Large intestine (tissue), 12 donors: ENCODE measurements at places on chromosomes 3 and 15. TPM values are rescaled to one million over a fixed set of nuclear protein-coding genes. Genes with fewer than 3 reads are reported as not detected.

- H3K36me3 ChIP-seq = no peaks in the 10 kb centered on the region
- H3K4me3 ChIP-seq = no peak overlapping the region
- H3K27me3 ChIP-seq = no peaks in the 10 kb centered on the region
- H3K27ac ChIP-seq = no peak overlapping the region
Observed at GRCh38 chr15:27094235-27094634, 123.3 kb downstream of the GABRG3 start.

- no peak overlapping the region for H3K4me3 ChIP-seq
- peaks cover 9% of the 10 kb centered on the region for H3K4me1 ChIP-seq
- H3K36me3 ChIP-seq = no peaks in the 10 kb centered on the region
Observed at GRCh38 chr3:134640378-134640777, 10.4 kb downstream of the KY start.

DNA sequence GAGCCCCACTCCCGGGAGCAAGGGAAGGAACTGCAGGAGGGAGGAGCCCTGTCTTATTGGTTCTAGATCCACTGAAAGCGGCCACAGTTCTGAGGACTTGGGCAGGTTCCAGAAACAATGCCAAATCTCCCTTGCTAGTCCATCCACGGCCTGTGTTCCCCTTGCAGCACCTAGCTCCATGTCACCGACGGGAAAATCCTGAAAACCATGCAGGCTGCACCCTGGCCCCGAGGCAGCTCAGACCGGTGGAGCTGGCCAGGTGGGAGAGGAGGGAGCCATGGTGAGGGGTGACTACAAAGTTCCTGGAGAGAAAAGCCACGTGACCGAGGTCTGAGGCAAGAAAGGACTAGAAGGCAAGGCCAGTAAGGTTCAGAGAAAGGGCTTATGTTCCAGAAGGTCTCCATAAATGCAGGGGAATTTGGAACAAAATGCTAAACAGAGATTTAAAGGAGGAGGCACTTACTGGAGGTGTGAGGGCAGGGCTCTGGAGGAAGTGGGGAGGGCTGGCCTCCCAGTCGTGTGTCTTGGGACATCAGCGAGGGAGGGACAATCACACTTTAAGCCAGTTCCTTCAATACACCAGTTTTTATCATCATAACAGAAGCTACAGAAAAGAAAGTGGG is 5.4 kb downstream of the MGLL start:
- no peak overlapping the region for H3K4me3 ChIP-seq
- DNase-seq = no peak
- peak overlapping the region; percentile 96 for H3K27ac ChIP-seq
- peaks cover 5% of the 10 kb centered on the region for H3K36me3 ChIP-seq

The MKRN2OS gene
- polyA plus RNA-seq = 5.1 TPM

GRCh38 chr15:62648954-62649353 is 393.6 kb upstream of the TPM1 start:
- DNase-seq = peak; percentile 35
- no peak overlapping the region for H3K27ac ChIP-seq
- H3K4me1 ChIP-seq = no peaks in the 10 kb centered on the region
- no peak overlapping the region for H3K4me3 ChIP-seq

- H3K4me1 ChIP-seq = no peaks in the 10 kb centered on the region
- no peaks in the 10 kb centered on the region for H3K36me3 ChIP-seq
- DNase-seq = peak; percentile 24
- H3K4me3 ChIP-seq = peak within 1 kb of the TSS; percentile 30
- peaks cover 38% of the 10 kb centered on the region for H3K27me3 ChIP-seq
Observed at GRCh38 chr3:79767905-79768267, at the start of gene ROBO1. TSS of gene ROBO1 (minus strand) at chr3:79767998.

DNA sequence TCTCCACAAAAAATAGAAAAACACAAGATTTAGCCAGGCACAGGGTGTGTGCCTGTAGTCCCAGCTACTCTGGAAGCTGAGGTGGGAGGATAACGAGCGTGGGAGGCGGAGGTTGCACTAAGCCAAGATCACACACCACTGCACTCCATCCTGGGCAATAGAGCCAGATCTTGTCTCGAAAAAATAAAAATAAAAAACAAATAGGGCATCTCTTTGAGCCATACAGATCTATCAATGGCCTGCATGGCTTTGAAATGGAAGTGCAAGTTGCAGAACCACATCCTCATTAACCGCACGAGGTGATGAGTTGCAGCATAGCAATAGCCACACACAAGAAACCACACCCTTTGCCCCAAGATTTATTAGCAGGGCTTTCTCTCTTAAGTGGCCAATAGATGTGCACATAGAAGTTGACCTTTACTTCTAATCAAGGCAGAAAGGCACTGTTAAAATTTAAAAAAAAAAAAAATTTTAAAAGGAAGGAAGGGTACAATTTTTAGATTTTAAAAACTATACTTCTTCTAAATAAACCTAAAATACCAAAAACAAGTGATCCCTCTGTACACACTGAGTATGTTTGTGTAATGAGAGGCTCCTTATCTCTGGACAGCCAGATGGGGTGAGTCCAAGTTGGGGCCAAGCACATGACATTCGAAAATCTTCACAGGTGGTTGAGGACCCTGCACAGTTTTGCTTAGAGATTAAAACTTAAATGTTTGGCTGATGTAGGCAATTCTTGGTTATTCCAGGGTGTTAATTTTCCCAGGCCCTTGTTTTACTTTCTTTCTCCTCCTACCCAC is 53.4 kb downstream of the FILIP1L start:
- no peak overlapping the region for H3K4me3 ChIP-seq
- DNase-seq = peak; percentile 53
- H3K27ac ChIP-seq = no peak overlapping the region
- no peaks in the 10 kb centered on the region for H3K36me3 ChIP-seq
- H3K4me1 ChIP-seq = peaks cover 4% of the 10 kb centered on the region
- H3K27me3 ChIP-seq = no peaks in the 10 kb centered on the region

The GPR62 gene
- 0.18 TPM for polyA plus RNA-seq

The TBC1D5 gene
- polyA plus RNA-seq = 35.7 TPM

DNA sequence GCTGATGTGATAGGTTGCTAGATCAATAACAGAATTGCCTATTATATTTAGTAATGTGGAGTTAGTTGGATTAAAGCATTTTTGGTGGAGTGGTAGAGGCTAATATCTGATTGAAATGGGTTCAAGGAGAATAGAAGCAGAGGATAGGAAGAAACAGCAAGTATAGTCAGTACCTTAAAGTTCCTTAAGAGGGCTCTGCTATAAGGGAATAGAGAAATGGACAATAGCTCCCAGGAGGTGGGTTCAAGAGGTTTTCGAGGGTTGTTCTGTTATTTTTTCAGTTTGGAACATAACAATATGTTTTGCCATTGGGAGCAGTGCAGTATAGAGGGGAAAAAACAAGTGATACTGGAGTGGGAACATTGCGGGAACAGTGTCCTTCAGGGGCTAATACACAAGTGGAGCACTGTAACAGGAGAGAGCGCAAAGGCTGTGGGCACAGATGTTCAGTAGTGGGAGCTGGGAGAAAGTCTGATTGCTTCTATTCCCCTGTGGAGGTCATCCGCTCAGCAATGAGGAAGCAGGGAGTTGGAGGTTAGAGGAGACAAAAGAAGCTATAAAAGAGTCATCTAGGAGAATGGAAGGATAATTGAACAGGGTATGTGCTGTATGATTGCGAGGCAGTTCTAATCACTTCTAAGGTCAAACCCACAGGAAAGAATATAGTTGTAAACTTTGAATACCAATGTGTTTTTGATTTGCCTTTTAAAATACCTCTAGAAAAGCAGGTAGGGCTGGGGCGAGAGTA is 3.3 kb downstream of the MRPS11 start:
- H3K27ac ChIP-seq = no peak overlapping the region
- no peaks in the 10 kb centered on the region for H3K4me1 ChIP-seq
- DNase-seq = no peak
- no peak overlapping the region for H3K4me3 ChIP-seq
- no peaks in the 10 kb centered on the region for H3K27me3 ChIP-seq

GRCh38 chr15:38860253-38860652 is 295.6 kb upstream of the RASGRP1 start:
- H3K4me3 ChIP-seq = no peak overlapping the region
- no peak for DNase-seq
- H3K36me3 ChIP-seq = no peaks in the 10 kb centered on the region
- peaks cover 5% of the 10 kb centered on the region for H3K4me1 ChIP-seq
- peak overlapping the region; percentile 73 for H3K27ac ChIP-seq
- H3K27me3 ChIP-seq = no peaks in the 10 kb centered on the region

GRCh38 chr3:35505181-35505580 is 134.1 kb upstream of the ARPP21 start:
- H3K4me1 ChIP-seq = no peaks in the 10 kb centered on the region
- no peaks in the 10 kb centered on the region for H3K27me3 ChIP-seq
- DNase-seq = no peak
- H3K27ac ChIP-seq = no peak overlapping the region
- no peaks in the 10 kb centered on the region for H3K36me3 ChIP-seq
- H3K4me3 ChIP-seq = no peak overlapping the region

The PYGO1 gene
- 5.0 TPM for polyA plus RNA-seq

The OCA2 gene
- 6.5 TPM for polyA plus RNA-seq

GRCh38 chr3:161310649-161311423 is 60.5 kb downstream of the SPTSSB start:
- no peak overlapping the region for H3K27ac ChIP-seq
- H3K4me1 ChIP-seq = no peaks in the 10 kb centered on the region
- no peak for DNase-seq
- H3K27me3 ChIP-seq = no peaks in the 10 kb centered on the region
- H3K36me3 ChIP-seq = no peaks in the 10 kb centered on the region

DNA sequence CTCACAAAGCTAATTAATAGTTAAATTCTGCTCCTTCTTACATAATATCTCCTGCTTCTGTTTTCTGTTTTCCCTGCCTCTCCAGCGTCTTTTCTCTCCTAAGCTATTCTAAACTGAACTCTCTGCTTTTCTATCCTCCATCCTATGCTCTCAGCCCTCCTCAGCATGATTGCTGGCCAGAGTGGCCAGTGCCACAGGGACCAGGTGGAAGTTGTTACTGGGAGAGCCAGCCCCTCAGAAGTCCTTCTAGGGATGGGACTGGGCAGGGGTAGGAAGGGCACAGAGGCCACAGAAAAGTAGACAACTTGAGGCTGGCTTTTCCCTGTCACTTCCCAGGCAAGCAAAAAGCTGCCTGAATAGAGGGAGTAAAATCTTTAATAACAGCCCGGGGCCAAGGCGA is 76.8 kb downstream of the LARS2 start:
- H3K27me3 ChIP-seq = no peaks in the 10 kb centered on the region
- no peak overlapping the region for H3K27ac ChIP-seq
- H3K36me3 ChIP-seq = peaks cover 24% of the 10 kb centered on the region
- no peaks in the 10 kb centered on the region for H3K4me1 ChIP-seq

The RARB gene
- polyA plus RNA-seq = 9.1 TPM

DNA sequence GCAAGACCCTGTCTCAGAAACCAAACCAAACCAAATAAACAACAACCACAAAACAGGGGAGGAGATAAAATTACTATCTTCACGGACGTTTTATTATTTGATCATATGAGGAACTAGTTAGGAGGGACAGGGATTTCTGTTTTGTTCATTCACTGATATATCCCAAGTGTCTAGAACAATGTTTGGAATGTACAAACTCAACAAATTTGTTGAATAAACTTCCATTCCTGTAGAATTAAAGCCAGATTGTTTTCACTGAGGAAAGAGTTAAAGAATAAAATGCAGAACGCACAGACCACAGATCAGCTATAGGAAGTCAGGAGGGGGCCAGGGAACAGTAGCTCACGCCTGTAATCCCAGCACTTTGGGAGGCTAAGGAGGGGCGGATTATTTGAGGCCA is 6.5 kb upstream of the STRC start:
- H3K4me1 ChIP-seq = no peaks in the 10 kb centered on the region
- no peak overlapping the region for H3K27ac ChIP-seq
- no peak overlapping the region for H3K4me3 ChIP-seq
- H3K27me3 ChIP-seq = no peaks in the 10 kb centered on the region
- no peak for DNase-seq
- no peaks in the 10 kb centered on the region for H3K36me3 ChIP-seq

GRCh38 chr15:89654301-89654761 is 936 bp downstream of the KIF7 start:
- H3K27me3 ChIP-seq = peaks cover 24% of the 10 kb centered on the region
- no peak overlapping the region for H3K27ac ChIP-seq
- DNase-seq = no peak
- peaks cover 3% of the 10 kb centered on the region for H3K36me3 ChIP-seq
- peaks cover 6% of the 10 kb centered on the region for H3K4me1 ChIP-seq
- peak overlapping the region; percentile 52 for H3K4me3 ChIP-seq

DNA sequence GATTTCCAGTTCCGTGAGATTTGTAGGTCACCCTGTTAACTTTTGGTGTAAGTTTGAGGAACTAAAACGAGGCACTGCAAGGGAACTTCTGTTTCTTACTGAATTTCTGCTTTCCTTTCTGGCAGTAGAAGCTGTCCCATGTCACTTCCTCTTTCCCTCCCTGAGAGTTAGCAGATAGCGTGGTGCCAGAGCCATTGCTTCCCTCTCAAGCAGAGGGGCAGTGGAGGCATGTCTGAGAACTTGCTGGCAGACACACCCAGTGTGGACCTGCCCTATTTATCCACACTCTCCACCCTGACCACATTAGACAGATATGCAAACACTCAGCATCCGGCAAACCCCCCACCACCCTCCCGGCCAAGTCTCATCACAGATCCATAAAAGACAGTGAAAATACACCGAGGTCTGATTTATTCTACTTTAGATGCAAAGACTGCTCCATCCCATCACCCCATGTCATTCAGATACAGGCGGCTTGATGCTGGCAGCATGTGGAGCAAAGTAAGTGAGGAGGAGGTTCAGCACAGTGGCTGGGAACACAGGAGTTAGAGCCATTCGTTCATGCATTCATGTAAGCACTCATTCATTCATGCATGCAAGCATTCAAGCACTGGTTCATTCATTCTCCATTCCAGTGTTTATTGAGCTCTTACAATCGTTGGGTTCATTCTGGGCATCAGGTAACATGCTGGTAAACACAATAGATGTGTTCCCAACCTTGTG is 324.7 kb downstream of the SHQ1 start:
- no peaks in the 10 kb centered on the region for H3K27me3 ChIP-seq
- peak; percentile 9 for DNase-seq
- no peaks in the 10 kb centered on the region for H3K4me1 ChIP-seq
- peak overlapping the region; percentile 25 for H3K27ac ChIP-seq

GRCh38 chr3:21551019-21551418 is 200.0 kb downstream of the ZNF385D start:
- no peaks in the 10 kb centered on the region for H3K36me3 ChIP-seq
- no peaks in the 10 kb centered on the region for H3K4me1 ChIP-seq
- DNase-seq = no peak
- no peak overlapping the region for H3K27ac ChIP-seq

The NAALADL2 gene
- polyA plus RNA-seq = 6.5 TPM

The SNTN gene
- not detected for polyA plus RNA-seq

The BFSP2 gene
- not detected for polyA plus RNA-seq

GRCh38 chr3:72432246-72432645 is 416.0 kb downstream of the SHQ1 start:
- no peak overlapping the region for H3K27ac ChIP-seq
- H3K27me3 ChIP-seq = no peaks in the 10 kb centered on the region

The SAMD7 gene
- polyA plus RNA-seq = not detected

- no peaks in the 10 kb centered on the region for H3K36me3 ChIP-seq
- H3K4me1 ChIP-seq = no peaks in the 10 kb centered on the region
- no peak overlapping the region for H3K4me3 ChIP-seq
- DNase-seq = no peak
Observed at GRCh38 chr3:151477591-151478334, 16.9 kb upstream of the IGSF10 start.

- no peak overlapping the region for H3K27ac ChIP-seq
- no peaks in the 10 kb centered on the region for H3K27me3 ChIP-seq
- H3K36me3 ChIP-seq = peaks cover 6% of the 10 kb centered on the region
- DNase-seq = no peak
- H3K4me1 ChIP-seq = no peaks in the 10 kb centered on the region
- H3K4me3 ChIP-seq = no peak overlapping the region
Observed at GRCh38 chr3:62252438-62253157, 120.8 kb downstream of the FEZF2 start.

The DNASE1L3 gene
- 56.2 TPM for polyA plus RNA-seq

GRCh38 chr15:41925086-41925608 is 31.3 kb upstream of the SPTBN5 start:
- peaks cover 11% of the 10 kb centered on the region for H3K36me3 ChIP-seq
- no peak overlapping the region for H3K4me3 ChIP-seq
- H3K27ac ChIP-seq = no peak overlapping the region
- H3K4me1 ChIP-seq = peaks cover 39% of the 10 kb centered on the region
- H3K27me3 ChIP-seq = no peaks in the 10 kb centered on the region

The CHRD gene
- polyA plus RNA-seq = 3.7 TPM
